ENCODE measurements at places on chromosomes 3 and 15. TPM values are rescaled to one million over a fixed set of nuclear protein-coding genes. Genes with fewer than 3 reads are reported as not detected.

DNA sequence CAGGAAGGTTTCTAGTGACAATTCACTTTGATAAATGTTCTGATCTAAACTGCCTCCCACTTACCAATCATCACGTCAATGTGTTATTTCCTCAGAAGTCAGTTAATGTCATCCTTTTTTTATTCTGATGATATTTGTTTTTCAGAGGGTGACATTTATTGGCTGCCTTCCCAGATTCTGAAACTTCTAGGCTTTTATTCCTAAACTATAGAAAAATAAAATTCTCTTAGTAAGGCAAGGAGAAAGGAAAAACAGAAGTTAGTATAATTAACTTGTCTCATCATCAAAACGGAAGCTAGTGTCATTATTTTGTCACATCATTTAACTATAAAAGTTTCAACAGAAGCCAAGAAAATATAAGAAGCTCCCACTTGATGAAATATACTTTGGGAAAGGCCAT, 100.0 kb upstream of the C3orf80 start:
- DNase-seq = no peak
- H3K27ac ChIP-seq = no peak overlapping the region
- H3K4me1 ChIP-seq = peaks cover 4% of the 10 kb centered on the region

- no peaks in the 10 kb centered on the region for H3K27me3 ChIP-seq
- no peak overlapping the region for H3K4me3 ChIP-seq
- DNase-seq = no peak
Measured at GRCh38 chr15:91983729-91984340, 130.3 kb downstream of the SLCO3A1 start.

GRCh38 chr3:50222169-50222528, 13.9 kb upstream of the GNAI2 start:
- H3K36me3 ChIP-seq = no peaks in the 10 kb centered on the region
- no peak for DNase-seq
- H3K27me3 ChIP-seq = peaks cover 11% of the 10 kb centered on the region
- no peak overlapping the region for H3K4me3 ChIP-seq
- no peak overlapping the region for H3K27ac ChIP-seq

DNA sequence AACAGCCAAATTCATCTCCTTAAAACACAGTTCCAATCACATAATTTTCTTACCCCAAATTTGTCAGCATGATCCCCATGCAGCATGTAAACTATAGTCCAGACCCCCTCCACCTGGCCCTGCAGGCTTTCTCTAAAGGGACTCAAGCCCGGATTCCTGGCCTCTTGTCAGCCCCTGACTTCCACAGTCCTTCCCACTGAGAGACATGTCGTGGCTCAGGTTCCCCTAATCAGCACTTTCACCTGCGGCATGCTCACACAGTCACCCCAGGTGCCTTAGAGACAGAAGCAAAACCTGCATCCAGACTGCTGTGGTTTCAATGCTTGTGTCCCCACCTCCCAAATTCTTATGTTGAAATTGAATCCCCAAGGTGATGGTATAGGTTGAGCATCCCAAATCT, 372.7 kb upstream of the ATP10A start:
- H3K27ac ChIP-seq = no peak overlapping the region
- H3K4me3 ChIP-seq = no peak overlapping the region
- no peak for DNase-seq
- H3K4me1 ChIP-seq = no peaks in the 10 kb centered on the region
- H3K27me3 ChIP-seq = no peaks in the 10 kb centered on the region

DNA sequence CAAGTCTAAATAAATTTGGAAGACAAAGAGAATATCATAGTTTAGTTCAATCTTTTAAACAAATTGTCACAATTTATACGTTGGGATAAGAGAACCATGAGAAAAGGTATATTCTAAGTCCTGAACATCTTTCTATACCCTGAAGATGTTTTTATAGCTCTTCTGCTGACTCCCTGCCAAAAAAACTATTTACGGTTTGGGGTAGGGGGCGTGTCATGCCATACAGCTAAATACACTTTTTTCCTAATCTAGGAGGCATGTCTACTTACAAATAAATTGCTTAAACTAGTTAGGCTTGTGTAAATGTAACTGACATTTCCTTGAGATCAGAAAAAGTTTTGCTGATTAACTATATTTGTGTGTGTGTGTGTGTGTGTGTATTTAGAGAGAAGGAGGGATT, 163.3 kb downstream of the PGPEP1L start:
- H3K4me3 ChIP-seq = no peak overlapping the region
- no peak for DNase-seq
- H3K4me1 ChIP-seq = peaks cover 2% of the 10 kb centered on the region
- H3K36me3 ChIP-seq = no peaks in the 10 kb centered on the region
- no peak overlapping the region for H3K27ac ChIP-seq
- no peaks in the 10 kb centered on the region for H3K27me3 ChIP-seq

DNA sequence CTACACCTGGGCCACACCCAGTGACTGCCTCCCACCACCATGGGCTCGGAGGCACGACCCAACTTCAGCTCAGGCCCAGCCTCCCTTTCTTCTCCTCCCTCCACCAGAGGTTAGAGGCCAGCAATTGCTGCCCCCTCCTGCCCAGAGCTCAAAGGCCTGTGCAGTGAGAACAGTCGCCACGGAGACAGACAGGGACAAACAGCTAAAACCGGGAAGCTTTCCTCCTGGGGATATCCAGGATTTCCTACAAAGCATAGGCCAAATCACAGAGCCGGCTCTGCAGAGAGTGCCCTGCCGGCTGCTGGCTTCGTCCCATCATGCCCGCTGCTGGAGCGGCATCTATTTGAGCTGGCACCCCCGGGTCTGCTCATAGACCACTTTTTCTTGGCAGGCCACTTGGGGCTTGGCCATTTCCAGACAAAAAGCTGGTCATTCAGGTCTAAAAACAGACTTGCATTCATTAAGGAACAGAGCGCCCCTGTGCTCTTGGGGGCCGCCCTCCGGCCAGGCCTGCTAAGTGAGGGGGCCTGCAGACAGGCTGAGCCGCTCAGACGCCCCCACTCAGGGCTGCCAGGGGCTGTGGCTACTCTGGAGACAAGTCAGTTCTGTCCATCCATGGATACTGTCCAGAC, 17.5 kb downstream of the GRAMD2A start:
- H3K27ac ChIP-seq = no peak overlapping the region
- H3K27me3 ChIP-seq = peaks cover 21% of the 10 kb centered on the region
- peaks cover 2% of the 10 kb centered on the region for H3K4me1 ChIP-seq
- H3K4me3 ChIP-seq = no peak overlapping the region
- no peak for DNase-seq
- H3K36me3 ChIP-seq = no peaks in the 10 kb centered on the region

- H3K27ac ChIP-seq = no peak overlapping the region
- no peak overlapping the region for H3K4me3 ChIP-seq
- H3K4me1 ChIP-seq = no peaks in the 10 kb centered on the region
- DNase-seq = no peak
- H3K36me3 ChIP-seq = no peaks in the 10 kb centered on the region
- no peaks in the 10 kb centered on the region for H3K27me3 ChIP-seq
Measured at GRCh38 chr3:192022412-192022811, 561.4 kb downstream of the PYDC2 start.

- DNase-seq = no peak
- H3K27me3 ChIP-seq = no peaks in the 10 kb centered on the region
- no peak overlapping the region for H3K27ac ChIP-seq
- H3K4me3 ChIP-seq = no peak overlapping the region
- H3K36me3 ChIP-seq = no peaks in the 10 kb centered on the region
- no peaks in the 10 kb centered on the region for H3K4me1 ChIP-seq
Measured at GRCh38 chr3:179288845-179289244, 34.0 kb upstream of the ZNF639 start.

DNA sequence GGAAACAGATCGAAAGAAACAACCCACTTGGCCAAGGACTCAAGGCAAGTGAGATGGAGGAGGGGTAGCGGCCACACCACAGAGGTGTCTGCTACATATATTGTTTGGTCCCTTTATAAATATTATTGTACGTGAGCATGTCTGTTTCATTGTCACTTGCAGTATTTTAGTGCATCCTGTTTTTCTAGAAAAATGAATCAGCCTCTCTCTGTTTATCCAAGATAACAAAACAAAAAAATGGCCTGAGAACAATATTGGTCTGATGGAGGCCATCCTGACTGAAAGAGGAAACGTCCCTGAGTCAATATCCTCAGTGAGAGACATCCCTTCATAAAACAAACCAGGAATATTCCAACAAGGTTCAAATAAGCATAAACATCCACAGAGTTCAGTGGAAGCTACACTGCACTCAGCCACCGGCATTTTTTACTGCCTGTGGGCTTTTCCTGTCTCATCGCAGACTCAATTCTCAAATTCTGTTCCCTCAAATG, 42.0 kb downstream of the WWTR1 start:
- H3K4me3 ChIP-seq = no peak overlapping the region
- H3K27me3 ChIP-seq = no peaks in the 10 kb centered on the region
- peaks cover 7% of the 10 kb centered on the region for H3K4me1 ChIP-seq

DNA sequence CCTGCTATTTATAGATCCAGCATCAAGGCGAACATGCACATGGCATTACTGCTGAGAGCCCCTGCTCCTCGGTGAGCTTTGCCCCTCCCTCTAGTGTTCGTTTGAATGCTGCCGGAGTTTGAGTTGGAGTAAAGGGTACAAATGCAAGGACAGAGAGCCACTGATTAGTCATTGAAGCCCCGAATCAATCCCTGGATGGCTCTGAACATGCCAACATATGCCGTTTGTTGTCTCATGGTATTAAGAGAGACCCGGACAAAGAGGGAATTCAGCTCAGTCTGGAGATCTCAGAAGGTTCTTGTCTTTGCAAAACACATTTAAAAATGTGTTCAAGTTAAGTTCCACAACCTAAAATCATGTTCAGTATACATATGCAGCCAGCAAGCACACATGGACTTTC, 789.2 kb upstream of the NR2F2 start:
- no peak for DNase-seq
- H3K27ac ChIP-seq = no peak overlapping the region
- no peak overlapping the region for H3K4me3 ChIP-seq
- H3K36me3 ChIP-seq = no peaks in the 10 kb centered on the region

- H3K4me3 ChIP-seq = no peak overlapping the region
- no peaks in the 10 kb centered on the region for H3K4me1 ChIP-seq
- H3K27me3 ChIP-seq = no peaks in the 10 kb centered on the region
- DNase-seq = no peak
Measured at GRCh38 chr3:18351823-18352744, 73.1 kb downstream of the SATB1 start.

Gene NR2E3
- total RNA-seq = 0.77 TPM
